Stimulated activated CD8-positive, alpha-beta memory T cell treated with anti-CD3 and anti-CD28 coated beads, Interleukin-15, amount 100 ng/mL, for 48 hours (primary cell): ENCODE measurements at places on chromosomes 3 and 15.

GRCh38 chr15:91530956-91531582, 322.4 kb upstream of the SLCO3A1 start:
- DNase-seq, result no peak

DNA sequence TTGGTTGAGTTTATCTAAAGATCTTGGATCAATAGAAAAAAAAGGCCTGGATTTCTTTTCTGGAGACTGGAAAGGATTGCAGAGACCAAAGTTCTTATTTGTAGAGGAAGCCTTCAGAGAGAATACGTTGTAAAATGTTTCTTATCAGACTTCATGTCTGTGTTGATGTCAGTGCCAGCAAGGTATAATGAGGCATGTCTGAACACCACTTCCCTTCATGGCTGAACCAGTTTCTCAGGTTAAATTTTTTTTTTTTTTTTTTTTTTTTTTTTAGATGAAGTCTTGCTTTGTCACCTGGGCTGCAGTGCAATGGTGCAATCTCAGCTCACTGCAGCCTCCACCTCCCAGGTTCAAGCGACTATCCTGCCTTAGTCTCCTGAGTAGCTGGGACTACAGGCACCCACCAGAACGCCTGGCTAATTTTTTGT, 17.8 kb upstream of the ZNF774 start:
- no peak for DNase-seq

DNA sequence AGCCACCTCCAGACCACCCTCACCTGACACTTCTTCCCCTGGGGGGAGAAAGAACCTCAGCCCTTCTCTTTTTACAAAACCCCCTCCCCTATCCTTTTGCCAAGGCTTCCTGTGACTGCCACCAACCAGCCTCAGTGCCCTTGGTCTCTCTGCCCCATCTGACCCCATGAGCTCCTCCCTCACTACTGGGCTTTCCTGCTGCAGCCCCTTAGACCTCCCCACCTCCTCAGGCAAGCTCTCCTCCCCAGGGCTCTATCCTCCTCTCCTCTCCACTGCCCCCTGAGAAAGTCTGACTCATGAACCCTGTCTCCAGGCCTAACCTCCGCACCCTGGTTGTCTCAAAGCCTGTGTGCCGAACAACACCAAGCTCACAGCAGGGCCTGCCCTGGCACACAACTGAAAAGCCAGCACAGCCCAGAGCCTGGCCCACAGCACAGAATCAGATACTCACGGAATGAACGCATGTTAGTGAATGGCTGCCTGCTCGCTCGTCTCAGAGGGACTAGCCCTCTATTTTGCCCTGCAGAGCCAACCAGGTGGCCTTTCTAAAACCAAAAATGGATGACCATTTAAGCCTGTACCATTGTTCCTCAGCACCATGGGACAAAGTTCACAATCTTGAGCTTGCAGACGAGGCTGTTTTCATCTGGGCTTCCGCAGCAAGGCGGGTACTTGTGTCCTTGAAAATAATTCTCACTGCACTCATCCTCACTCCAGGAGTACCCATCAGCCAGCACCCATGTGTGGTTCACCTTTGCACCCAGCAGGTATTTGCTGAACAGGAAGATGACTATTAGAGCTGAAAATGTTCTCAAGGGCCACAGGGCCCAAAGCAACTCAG, 1.7 kb downstream of the CHDH start:
- DNase-seq, result no peak

- peak; percentile 61 for DNase-seq
These were observed 12.9 kb downstream of the C15orf62 start for GRCh38 chr15:40782609-40783227.

DNA sequence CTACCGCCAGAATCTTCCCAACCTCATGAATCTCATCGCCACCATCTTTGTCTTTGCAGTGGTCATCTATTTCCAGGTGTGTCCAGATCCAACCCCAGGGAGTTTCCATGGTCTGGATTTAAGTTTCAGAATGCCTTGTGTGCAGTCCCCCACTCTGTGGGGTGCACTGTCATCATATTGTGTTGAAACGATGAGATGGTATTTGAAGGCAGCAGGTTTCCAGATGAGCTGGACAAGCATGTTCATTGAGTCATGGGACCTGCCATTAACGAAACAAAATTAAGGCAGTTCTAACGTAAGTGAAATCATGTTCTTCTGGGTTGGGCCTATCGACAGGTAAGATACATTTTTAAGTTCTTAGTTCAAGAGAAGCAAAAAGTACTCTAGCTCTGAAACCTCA, 12.7 kb downstream of the SEC61A1 start:
- DNase-seq, result no peak

- DNase-seq, result no peak
These were observed 31.5 kb downstream of the GNB5 start for GRCh38 chr15:52159645-52160044.

GRCh38 chr3:146019508-146019907, 141.5 kb downstream of the PLOD2 start:
- DNase-seq, result no peak

GRCh38 chr15:62933386-62933785, 109.2 kb upstream of the TPM1 start:
- DNase-seq, result no peak

GRCh38 chr15:92693691-92694331, 38.2 kb upstream of the FAM174B start:
- DNase-seq, result no peak

GRCh38 chr3:59968513-59969045, 918.8 kb upstream of the CFAP20DC start:
- no peak for DNase-seq

DNA sequence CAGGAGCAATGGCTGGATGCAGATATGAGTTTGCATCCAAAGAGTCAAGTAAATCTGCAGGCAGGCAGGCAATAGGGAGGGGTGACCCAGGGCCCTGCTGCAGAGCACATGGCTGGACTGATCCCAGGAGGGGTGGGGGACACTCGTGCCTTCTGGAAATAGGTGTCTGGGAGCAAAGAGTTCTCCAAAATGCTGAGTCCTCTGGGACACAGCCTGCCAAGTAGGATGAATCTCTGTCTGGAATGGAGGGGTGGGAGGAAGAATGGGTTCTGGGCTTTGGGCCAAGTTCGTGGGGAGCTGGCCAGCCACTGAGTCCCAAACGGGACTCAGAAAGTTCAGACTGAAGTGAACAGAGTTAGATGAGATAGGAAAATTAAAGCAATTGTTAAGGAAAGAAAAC, 214.5 kb downstream of the MTHFS start:
- DNase-seq, result no peak

DNA sequence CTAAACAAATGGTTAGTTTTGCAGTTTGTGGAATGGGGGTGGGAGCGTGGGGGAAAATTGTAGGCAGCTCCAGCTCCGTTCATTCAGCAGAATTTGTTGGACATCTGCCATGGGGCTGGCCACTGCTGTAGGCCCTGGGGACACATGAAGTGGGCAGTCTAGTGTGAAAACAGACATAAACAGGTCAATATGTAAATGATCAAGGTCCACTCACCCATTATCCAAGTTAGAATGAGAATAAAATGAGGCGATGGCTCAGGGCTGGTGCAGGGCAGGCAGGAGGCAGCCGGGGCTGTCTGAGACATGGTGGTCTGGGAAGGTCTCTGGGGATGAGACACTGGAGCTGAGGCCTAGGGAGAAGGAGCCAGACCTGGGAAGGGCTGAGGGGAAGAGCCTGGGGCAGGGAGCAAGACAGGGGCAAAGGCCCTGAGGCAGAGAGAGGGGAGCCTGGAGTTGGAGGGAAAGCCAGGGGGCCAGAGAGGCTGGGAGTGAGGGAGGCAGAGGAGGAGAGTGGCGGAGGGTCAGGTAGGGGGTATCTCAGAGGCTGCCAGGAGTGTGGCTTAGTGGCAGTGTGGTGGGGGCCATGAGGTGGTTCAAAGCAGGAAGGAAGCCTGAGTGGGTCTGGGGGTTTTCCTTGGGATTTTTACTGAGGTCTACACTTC, 6.2 kb upstream of the SLC6A6 start:
- no peak for DNase-seq

DNA sequence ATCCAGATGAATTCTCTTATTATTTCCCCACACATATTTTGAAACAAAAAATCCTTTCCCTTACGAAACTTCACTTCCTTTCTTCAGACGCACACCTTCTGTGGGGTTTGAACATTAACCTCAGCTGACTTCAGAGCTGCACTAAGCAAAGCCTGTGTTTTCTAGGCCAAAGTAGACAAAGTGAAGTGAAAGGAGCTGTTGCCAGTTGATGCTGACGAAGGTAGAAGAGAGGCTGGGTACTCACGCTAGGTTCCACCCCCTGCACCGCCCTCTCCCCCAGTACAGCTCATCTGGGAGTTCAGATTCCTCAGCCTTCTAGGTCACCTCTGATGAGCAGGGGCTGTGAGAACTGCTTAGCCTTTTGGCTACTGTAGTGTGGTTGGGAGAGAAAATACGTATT, 24.1 kb downstream of the DUT start:
- DNase-seq, result no peak

DNA sequence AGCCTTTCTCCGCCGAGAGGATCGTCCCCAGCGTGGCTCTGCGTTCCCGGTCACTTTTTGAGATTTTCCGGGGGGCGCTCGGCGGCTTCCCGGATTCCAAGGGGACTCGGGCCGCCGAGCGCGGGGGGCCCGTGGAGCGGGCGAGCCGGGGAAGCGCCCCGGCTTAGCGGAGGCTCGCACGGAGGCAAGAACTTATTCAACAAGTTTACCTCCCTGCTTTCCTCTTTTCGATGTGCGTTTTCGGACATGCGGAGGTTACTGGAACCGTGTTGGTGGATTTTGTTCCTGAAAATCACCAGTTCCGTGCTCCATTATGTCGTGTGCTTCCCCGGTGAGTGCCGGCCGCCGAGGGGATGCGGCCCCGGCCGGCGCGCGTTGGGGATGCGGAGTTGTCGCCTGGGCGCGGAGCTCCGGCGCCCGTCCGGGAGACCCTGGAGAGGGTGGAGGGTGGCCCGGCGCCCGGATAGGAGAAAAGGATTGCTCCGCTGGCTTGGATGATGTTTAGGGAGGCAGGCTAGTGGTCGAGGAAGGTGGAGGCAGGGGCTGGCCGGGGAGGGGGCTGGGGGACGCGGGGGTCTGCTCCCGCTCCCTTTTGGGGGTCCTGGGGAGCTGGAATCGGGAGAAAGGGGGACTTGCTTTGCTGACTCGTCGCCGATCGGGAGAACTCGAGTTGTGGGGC, 810 bp downstream of the PTPRG start:
- DNase-seq, result no peak

- no peak for DNase-seq
These were observed 14.9 kb upstream of the HES1 start for GRCh38 chr3:194120789-194121770.

DNA sequence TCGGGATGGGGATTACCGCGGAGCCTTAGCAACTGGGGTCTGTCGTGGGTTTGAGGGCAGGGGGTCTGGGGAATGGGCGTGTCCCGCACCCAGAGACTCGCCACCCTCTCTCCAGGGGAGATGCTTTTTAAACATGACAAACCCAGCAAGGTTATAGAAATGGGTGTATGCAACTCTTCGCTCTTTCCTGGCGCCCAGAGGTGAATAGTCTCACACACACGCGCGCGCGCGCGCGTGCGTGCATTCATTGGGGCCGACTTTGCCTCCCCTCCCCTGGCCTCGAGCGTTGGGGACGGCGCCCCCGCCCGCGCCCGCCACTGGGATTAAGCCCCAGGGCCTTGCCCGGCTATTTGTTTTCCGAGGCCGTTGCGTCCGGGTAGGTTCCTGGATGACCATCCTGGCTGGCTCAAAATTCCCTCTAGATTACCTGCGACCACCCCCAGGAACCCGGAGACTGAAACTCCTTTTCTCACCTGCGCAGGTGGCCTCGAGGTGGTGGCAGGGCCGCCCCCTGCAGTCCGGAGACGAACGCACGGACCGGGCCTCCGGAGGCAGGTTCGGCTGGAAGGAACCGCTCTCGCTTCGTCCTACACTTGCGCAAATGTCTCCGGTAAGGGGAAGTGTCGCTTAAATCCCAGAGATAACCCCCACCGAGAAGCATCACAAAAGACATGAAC, 777 bp downstream of the GPR160 start:
- DNase-seq, result no peak

- DNase-seq, result no peak
These were observed 11.4 kb upstream of the HTR3E start for GRCh38 chr3:184085389-184085852.

DNA sequence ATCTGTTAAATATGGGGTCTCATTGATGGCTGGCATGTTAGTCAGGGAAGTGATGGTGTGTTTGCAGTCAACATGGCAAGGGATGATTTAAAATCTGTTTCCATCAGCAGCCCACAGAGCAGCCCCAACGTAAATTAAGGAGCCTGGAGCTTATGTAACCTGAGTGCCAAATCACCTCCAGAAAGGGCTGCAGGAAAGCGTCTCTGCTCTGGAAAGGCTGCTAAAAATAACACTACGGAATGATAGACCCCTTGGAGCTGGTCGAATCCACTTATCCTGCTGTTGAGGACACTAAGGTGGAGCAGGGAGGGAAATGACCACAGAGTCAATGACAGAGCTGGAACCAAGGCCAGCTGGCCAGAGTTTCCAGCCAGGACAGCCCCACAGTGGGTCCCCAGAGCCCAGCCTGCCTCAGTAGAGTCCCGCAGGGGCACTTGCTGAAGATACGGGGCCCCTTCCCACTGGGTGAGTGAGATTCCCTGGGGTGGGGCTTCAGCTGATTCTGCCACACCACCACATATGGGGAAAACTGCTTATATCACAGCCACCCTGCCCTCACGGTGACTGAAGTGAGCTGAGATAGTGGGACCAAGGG, 63.5 kb downstream of the EPHB1 start:
- no peak for DNase-seq

GRCh38 chr3:124951511-124952281, 17.1 kb upstream of the MUC13 start:
- DNase-seq, result no peak

GRCh38 chr15:39381517-39381916, 199.4 kb upstream of the THBS1 start:
- no peak for DNase-seq

DNA sequence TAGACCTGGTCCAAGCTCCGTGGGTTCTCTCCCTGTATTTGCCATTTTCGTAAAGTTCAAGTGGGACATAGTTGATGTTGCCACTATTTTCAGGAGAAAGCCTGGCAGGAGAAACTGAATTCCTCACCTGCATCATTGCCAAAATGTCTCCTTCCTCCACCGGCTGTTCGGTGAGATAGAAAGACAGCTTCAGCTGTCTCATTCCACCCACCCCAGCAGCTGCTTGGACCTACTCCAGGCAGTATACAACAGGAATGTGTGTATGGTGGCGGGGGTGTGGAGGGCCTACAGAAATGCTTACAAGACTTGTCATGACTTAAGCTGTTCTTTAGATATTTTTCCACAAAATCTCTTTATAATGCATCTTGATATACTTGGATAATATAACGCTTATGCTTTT, 132.7 kb upstream of the RAP2B start:
- no peak for DNase-seq
